ENCODE measurements at places on chromosomes 7 and 10. TPM values are rescaled to one million over a fixed set of nuclear protein-coding genes. Genes with fewer than 3 reads are reported as not detected.

DNA sequence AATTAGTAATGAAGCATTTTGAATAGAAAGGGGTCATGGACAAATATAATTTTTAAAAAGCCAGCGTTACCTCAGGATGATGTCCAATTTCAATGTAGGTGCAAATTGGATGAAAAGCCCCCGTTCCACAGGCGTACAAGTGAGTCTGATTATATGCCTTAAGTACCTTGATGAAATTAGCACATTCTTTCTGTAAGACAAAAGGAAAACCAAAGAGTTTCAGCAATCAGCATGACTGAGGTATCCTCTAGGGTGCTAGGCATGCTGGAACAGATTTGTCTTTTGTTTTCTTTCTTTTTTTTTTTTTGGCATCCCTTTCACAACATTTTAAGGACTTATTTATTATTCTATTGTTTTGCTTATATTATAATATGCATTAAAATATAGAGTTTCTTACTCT lies 84.2 kb downstream of the SEMA3A start:
- no peak for DNase-seq

Gene CYP26C1
- not detected for total RNA-seq

Gene MMP21
- total RNA-seq = not detected

Gene C10orf143
- total RNA-seq = 1.1 TPM

DNA sequence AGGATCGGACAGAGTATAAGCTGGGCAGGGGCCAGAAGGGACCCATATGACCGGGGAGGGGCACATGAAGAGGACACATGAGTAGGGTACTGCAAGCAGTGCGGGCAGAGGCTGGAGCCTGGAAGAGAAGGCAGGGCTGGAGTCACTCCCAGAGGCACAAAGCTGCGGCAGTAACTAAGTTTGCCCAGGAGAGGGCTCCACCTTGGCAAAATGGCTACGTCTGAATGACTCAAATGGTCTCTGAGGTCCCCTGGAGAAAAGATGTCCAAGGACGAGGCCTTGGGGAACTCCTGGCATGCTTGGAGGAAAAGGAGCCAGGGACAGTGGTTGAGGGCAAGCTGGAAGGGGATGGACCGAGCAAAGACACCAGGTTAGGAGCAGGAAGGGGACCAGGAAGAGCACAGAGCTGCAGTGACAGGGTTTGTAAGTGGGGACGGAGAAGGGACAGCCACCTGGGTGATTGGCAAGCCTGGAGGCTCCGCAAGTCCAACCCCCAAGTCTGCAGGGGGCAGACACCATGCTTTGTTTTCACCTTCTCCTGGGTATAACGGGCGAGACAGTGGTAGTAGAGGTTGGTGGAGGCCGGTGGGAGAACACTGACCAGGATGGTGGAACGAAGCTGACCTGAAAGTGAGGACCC lies 43.1 kb upstream of the LBX1 start:
- no peak for DNase-seq

DNA sequence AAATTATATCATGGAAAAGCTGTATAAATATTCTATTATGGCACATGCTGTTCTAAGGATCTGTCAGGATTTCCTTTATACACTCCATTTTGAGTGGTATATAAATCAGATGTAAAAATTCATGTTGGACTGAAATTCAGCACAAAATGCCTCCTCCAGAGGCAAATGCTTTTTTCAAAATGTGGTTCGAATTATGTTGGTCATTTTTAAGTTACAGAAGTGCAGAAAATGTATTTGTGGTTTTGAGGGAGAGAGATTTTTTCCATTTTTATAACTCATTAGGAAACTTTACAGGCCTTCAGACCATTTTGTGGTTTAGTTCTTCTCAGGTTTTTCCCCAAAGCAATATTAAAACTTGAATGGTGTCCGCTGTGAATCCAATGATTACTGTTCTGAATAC lies 2.9 kb downstream of the PPP1R3A start:
- no peak for DNase-seq

GRCh38 chr10:61047081-61047480 lies 103.1 kb upstream of the RHOBTB1 start:
- DNase-seq = no peak

All from foreskin keratinocyte (primary cell).